ENCODE measurements at places on chromosomes 2 and 18. TPM values are rescaled to one million over a fixed set of nuclear protein-coding genes. Genes with fewer than 3 reads are reported as not detected.

The SCYGR4 gene
- total RNA-seq, result not detected

The GKN1 gene
- not detected for total RNA-seq

The PLB1 gene
- 2.7 TPM for total RNA-seq

The DYNC2LI1 gene
- 27.4 TPM for total RNA-seq

The SERPINB2 gene
- total RNA-seq, result 67.6 TPM

The SPOPL gene
- 16.9 TPM for total RNA-seq

Measured in fibroblast of the aortic adventitia (primary cell).